ENCODE measurements at places on chromosomes 11 and 22.

GRCh38 chr11:66970807-66971442 is 4.2 kb upstream of the C11orf86 start:
- DNase-seq: peak; percentile 29

- DNase-seq: no peak
These were observed 990.2 kb downstream of the BRD1 start for GRCh38 chr22:48837341-48837935.

GRCh38 chr11:72039031-72039855 is 40.5 kb downstream of the IL18BP start:
- no peak for DNase-seq

DNA sequence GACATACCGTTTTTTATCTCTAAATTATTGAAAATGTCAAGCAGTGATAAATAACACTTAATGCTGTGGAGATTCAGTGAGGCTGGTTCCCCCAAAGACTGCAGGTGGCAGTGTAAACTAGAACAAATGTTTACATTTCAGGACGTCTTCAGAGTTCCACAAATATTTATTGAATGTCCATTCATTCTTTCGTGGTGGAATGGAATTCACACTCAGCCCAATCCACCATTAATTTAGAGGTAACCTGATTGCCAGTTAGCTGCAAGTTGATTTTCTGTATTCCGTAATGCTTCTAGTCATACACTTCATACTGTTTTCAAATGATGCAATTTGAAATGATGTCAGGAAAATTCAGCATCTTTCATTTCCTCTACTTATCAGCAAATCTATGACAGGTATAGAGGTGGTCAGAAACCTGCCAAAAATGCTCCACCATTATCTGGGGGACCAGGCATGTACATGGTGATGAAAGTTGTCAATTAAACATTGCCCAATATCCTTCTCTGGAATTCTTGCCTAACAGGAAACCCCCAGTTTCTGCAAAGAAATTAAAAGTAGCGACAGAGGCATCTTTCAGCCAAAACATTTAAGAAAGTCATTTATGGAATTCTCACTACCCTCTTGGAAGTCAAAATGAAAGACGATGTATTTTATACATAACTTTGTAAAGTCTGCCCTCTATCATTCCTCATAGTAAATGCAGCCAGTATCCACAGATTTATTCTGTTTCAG is 94.3 kb upstream of the BMAL1 start:
- no peak for DNase-seq

DNA sequence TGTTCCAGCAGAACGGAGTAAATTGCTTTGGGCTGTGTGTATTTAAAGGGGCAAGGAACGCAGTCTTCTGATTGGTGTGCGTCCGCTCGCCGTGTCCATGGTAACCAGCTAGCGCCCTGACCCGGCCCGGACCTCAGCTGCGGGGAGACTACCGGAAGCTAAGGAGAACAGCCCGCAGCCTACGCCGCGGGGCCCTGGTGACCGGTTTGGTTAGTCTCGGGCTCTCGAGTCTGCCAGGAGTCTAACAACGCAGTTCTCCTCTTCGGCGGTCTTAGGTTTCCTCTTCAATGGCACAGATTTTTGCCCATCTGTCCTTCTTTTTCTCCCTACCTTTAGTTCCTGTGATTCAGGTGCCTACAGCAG is 3.5 kb upstream of the OR56A3 start:
- no peak for DNase-seq

GRCh38 chr11:100753172-100753543 is 66.1 kb downstream of the ARHGAP42 start:
- DNase-seq: no peak

DNA sequence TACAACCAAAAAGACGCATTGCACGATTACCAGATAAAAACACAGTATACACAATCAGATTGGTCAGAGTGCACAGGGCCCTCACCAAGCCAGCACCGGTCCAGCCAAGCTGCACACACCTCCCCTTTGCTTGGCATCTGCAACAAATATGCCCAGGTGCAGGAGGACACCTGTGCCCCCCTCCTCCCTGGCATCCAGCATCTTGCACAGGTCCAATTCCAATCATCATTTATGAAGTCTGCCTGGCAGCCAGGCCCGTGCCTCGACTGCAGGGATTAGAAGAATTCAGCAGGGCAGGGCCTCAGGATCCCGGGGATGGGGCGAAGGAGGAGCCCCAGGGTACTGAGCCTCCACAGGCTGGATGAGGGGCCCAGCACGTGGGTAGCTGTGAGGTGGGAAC is 302.1 kb downstream of the CTTN start:
- DNase-seq: no peak

GRCh38 chr11:68371171-68372041 is 59.0 kb downstream of the LRP5 start:
- DNase-seq: no peak

GRCh38 chr11:12319461-12319951 is 57.9 kb upstream of the PARVA start:
- DNase-seq: no peak

All from activated naive CD8-positive, alpha-beta T cell treated with anti-CD3 and anti-CD28 coated beads, Interleukin-2, amount 50 U/mL, for 24 hours (primary cell).